ENCODE measurements at places on chromosomes 11 and 22.

GRCh38 chr11:20762116-20762844 is 92.9 kb downstream of the NELL1 start:
- no peak for DNase-seq

DNA sequence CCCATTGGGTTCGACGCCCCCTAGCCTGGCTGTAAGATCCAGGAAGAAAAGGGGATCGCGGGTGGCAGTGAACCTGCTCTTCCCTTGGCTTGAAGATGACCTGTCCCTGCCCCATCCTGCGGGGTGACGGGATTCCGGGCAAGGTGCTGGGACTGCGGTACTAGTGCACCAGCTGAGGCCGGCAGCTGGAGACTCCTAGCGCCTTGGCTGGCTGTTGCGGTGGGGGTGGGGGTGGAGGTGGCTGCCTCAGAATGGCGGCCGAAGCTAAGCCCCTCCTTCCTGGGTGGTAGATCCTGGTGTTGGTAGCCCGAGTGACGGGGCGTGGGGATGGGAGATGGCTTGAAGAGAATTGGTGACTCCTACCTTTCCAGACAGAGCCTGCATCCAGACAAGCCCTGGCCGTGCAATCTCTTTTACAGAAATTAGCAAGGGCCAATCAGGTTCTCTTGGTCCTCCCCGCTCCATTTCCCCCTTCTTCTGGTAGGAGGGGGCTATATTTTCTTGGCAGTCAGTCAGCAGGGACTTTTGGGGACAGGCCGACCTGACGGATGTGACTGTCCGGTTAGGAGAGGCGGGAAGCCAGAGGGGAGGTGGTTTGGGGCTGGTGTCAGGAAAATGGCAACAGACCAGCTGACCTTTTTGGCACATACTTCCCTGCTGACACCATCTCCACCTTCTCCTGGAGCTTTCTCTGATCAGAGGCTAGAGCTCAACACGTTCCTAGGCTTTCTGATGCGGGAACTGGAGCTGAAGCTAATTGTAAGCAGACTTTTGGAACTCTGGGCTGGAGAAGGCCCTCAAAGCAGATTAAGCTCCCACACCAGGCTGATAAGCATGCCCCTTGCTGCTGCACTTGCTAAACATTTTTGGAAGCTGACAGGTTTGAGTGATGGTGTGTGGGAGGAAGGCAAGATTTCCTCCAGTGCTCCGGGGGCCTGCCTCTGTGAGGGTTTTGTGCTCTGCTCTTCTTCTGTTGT is 2.0 kb downstream of the NAV2 start:
- DNase-seq, result no peak

DNA sequence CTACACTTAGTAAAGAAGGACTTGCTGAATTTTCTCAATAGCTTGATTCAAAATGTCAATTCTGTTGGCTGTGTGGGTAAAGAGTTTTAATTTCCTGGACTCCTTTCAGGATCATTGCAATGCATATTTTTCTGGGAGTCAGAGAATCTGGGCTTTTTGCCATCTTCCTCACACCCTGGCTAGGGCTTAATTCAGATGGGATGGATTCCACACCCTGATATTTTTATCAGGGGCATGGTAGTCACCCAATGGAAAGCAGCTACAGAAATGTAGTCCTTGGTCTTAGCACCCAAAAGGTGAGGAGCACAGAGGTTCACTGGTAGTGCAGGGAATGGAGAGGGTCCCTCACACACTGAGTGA is 79.3 kb downstream of the SGSM3 start:
- no peak for DNase-seq

DNA sequence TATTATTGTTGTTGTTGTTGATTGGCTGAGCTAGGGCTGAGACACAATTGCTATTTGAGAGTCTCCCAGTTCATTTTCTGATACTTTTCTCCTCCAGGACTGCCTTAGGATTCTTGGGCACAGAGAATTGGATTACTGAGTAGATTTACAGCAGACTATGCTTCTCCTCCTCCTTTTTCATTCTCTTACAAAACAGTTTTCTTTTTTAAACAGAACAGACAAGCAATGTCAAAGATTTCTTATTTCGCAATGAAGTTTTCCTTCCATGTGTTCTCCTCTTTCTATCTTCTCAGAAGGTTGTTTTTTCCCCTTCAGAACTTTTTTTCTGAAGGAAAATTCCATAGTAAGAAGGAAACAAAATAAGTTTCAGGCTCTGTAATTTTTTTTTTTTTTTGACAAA is 19.8 kb upstream of the TIMP3 start:
- DNase-seq, result no peak

DNA sequence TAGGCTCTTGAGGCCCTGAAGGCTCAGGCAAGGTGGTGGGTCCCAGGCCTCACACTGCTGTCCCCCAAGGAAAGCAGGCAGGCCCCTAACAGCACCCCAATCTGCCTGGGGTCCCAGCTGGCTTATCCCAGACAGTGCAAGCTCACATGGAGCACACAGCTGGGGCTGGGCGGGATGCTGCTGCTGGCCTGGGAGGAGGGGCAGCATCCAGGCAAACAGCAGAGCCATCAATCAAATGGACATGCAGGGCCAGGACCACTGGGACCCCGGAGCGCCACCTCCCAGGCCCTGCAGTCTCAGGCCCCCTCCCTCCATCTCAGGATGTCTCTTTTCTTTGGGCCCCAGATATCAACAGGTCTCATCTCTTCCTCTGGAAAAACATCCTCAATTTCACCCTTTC is 140.3 kb downstream of the BRD1 start:
- no peak for DNase-seq

DNA sequence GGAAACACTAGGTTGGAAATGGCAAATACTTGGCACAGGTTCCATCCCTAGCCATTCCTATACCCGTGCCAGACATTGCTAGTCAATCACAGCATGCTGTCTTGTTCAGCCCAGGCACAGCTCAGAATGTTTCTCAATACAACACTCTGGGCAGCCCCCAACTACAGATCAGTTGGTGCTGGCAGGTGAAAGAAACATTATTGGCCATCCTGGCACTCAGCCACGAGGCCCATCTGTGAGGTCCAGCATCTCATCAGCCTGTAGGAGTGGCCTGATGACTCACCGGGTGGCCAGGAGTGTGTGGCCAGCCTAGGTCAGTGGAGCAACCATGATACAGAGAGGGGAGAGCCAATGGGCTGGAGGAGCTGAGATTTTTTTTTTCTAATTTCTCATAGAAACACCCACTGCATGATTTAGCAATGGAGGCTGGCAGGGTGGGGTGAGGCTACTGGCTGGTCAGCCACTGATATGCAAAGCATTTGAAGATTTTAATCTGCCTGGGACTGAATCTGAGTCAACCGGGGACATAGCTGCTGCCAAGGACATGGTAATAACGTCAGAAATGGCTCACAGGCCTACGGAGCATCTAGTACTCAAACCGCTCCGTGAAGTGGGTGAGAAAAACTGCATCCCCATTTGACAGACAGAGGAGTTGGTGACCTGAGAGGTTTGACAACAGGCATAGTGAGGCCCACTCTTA is 5.4 kb downstream of the MYO18B start:
- peak; percentile 76 for DNase-seq

DNA sequence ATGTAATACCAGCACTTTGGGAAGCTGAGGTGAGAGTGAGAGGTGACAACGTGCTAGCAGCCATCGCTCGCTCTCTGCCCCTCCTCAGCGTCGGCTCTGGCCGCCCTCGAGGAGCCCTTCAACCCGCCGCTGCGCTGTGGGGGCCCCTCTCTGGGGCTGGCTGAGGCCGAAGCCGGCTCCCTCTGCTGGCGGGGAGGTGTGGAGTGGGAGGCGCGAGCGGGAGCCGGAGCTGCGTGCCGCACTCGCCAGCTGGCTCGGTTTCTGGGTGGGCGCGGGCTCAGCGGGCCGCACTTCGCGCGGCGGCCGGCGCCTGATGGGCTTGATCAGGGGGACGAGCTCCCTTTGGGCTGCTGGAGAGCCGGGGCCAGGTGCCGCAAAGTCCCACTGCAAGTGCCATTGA is 98.9 kb upstream of the UBASH3B start:
- DNase-seq, result no peak

GRCh38 chr11:42043312-42043711 is 583.9 kb upstream of the LRRC4C start:
- no peak for DNase-seq

DNA sequence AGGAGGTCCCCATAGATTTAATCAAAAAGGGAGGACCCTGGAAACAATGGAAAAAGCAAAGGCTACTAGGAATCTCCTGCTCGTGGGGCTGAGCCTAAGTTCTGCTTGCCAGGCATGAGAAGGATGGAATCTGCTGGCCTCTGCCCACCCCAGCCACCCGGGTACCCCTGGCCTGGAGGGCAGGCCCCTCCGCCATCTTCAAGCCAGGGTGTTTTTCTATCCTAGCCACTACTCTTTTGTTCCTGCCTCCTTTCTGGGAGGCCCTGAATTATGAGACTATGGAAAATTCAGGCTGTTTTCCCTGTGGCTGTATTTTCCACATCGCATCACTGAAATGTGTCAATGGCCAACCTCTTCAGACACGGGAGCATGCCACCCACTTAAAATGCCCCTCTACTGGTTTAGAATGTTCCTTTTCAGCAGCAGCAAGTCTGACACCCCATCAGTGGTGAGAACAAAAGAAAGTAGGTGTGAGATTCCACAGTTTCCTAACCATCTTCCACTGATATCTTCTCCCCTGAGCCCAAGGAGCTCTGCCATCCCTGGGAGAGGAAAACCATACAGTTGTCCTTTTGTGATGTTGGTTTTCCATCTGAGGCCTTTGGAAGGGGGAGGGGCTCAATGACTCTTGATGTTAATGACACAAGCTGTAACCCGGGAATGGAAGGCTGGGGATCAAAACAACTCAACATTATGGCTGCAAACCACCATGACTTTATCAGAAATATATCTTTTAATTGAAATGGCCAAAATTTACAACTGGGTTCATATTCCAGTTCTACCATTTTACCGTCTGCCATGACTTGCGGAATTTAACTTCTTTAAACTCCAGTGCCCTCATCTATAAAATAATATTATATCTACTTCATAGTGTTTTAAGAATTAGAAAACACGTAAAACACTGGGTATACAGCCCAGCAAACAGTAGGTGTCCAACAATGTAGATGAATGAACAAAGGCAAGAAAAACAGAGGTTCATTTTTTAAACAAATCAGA is 22.2 kb downstream of the DKK3 start:
- DNase-seq, result no peak

- DNase-seq, result no peak
Measured at GRCh38 chr11:133930767-133931448, 25.9 kb downstream of the IGSF9B start.

- DNase-seq, result no peak
Measured at GRCh38 chr11:31325160-31325559, 44.4 kb downstream of the DCDC1 start.

DNA sequence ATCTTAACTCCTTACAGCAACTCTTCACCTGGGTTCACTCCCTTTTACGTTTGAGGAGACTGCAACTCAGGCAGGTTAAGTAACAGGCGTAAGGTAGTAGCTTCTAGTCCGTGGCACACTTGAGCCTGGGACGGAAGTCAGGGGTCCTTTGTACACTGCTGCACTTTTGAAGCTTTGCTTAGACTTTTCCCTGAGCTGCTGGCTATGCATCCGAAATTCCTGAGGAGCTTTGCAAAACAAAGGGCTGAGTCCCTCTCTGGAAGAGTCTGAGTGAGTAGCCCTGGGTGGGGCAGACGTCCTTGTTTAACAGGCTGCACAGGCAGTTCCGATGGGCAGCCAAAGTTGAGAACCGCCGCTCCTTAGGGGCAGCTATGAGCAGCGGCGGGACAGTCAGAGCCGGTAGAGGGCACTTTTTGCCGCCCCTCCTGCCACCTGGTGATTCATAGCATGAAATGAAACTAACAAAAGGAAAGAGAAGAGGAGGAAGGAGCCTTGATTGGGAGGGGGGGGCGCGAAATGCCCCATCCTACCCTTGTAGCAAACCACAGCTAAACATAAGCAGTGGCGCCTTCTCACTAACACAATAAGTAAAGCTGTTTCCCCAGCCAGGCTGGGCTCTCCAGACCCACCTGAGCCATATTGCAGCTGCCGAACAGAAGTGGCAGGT is 1.4 kb downstream of the TMEM109 start:
- no peak for DNase-seq

DNA sequence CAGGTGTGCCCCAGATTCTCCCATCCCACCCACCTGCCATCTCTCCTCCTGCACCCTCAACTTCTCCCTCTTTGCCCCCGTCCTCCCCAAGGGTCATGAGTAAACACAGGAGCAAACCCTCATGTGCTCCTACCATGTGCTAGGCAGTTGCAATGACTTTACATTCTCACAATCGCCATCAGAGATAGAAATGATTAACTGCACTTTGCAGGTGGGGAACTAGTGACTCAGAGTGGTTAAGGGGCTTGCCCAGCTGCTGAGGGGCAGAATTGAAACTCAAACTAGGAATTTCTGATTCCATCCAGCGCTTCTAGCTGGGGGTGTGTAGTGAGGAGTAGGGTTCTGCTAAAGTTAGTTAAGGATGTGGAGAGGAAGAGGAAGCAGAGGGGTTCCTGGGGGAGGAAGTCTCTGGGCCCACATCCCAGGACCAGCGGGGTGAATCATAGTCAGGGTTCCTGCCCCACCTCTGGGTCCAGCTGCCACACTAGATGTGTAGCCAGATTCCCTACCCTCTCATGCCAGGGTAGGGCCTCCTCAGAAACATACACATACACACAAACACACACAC is 16.0 kb upstream of the PRG2 start:
- no peak for DNase-seq

DNA sequence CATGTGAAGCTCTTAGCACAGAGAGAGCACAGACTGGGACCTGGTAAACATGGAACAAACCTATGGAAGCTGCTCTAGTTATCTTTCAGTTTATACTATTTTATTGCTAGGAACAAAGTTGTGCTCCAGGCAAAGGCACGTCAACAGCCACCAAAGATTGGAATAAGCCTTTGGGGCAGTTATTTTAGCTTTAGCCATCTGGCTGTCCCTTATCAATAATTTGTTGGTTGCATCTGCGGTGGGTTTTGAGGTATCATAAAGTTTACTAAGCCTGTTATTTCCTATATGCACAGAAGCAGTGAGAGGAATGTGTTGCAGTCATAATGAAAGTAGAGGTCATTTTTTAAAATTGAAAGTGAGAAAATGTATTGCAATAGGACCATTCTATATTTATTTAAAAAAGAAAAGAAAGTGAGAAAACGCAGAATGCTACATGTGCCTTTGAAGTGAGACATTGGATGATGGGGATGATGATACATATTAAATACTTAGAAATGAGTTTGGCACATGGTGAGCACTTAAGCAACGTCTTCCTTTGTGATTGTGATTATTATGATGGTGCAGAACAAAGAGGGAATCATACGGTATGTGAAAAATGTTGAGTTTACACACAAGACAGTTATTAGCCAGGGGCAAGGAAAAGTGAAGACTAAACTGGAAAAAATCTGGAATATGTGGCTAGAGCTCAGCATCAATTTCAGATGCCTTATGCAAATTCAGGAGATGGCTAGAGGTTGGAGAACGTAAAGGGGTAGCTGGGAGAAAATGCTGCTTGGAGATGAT is 58.3 kb downstream of the PRR5L start:
- DNase-seq, result no peak

- no peak for DNase-seq
Measured at GRCh38 chr11:84902445-84902844, 724.7 kb downstream of the DLG2 start.

GRCh38 chr11:45374653-45375059 is 88.5 kb upstream of the SYT13 start:
- no peak for DNase-seq

DNA sequence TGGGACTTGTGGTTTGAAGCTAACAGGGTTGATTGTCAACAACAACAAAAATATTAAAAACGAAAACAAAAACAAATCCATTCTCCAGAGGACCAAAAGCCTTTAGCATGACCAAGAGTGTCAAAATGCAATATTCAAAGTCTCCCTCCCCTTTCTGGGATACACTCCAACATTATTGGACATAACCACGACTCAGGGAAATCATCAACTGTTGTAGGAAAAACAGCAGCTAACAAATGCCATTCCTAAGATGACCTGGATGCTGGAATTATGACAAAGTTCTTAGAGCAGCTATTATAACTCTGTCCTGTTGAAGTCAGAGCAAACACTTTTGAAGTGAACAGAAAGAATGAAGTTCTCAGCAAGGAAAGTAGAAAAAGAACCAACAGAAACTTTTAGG is 143.0 kb downstream of the TMEM135 start:
- no peak for DNase-seq

Measured in GOT3 (cell line).